Head of caudate nucleus (tissue), 42 donors: ENCODE measurements at places on chromosomes 6 and 20.
A peak's percentile ranks its signal among the peaks of the same experiment; 100 is the strongest.

GRCh38 chr6:150566486-150566885 is 33.2 kb upstream of the PLEKHG1 start:
- DNase-seq = no peak

GRCh38 chr6:96022225-96022624 is 6.5 kb downstream of the FUT9 start:
- DNase-seq = no peak

DNA sequence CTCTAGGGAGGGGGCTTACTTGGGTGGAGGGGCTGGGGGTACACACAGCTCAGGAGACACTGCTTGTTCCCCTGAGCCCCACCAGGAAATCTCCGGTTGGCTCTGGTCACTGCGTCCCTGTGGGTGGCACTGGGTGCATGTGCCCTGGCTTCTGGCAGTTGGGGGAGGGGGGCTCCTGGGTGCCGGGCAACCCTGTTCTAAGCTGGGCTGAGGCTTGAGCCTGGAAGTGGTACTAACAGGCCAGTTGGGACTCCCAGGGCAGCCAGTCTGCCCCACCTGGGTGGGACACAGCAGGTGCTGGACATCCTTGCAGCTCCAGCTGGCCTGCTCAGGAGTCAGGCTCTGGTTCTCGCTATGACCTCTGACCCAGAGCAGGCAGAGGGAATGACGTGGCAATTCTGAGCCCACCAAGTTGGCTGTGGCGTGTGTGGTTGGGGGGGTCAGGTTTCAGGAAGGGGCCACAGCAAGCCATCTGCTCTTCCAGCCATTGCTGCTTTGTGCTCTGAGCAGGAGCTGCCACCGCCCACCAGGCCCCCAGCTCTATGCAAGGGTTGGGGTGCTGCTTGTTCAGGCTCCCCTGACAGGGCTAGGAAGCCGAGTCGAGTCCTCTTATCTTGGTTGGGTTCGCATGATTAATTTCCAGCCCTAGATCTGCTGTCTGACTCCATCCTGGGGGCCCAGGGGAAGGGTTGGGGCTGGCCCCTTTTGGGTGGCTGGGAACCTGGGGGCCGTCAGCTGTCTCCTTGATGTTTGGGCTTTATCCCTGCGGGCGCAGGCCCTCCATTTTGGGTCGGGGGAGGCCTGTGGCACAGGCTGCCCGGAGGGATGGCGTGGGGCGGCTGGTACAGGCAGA is 590 bp downstream of the C20orf204 start:
- DNase-seq = no peak

- peak; percentile 59 for DNase-seq
Measured at GRCh38 chr6:148746363-148747144, at the start of gene UST. UST (plus strand) TSS chr6:148747030; CDS start chr6:148747431, 401 bp downstream.

DNA sequence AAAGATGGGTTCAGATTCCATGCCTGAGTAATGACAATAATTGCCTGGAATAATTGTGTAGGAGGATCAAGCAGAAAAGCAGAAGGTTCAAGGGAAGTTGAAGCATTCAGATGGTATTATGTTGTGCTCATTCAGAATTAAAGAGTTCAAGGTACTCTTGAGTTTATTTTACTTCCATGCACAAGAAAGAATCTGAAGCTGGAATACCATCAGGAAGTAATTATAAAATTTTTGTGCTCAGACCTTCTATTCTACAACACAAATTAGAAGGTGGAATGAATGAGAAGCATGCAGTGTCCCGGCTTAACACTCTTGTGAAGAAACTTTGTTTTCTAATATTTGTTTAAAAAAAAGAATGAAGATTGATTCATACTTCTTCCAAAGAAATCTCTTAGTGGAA is 139.4 kb upstream of the ENPP5 start:
- DNase-seq = no peak

DNA sequence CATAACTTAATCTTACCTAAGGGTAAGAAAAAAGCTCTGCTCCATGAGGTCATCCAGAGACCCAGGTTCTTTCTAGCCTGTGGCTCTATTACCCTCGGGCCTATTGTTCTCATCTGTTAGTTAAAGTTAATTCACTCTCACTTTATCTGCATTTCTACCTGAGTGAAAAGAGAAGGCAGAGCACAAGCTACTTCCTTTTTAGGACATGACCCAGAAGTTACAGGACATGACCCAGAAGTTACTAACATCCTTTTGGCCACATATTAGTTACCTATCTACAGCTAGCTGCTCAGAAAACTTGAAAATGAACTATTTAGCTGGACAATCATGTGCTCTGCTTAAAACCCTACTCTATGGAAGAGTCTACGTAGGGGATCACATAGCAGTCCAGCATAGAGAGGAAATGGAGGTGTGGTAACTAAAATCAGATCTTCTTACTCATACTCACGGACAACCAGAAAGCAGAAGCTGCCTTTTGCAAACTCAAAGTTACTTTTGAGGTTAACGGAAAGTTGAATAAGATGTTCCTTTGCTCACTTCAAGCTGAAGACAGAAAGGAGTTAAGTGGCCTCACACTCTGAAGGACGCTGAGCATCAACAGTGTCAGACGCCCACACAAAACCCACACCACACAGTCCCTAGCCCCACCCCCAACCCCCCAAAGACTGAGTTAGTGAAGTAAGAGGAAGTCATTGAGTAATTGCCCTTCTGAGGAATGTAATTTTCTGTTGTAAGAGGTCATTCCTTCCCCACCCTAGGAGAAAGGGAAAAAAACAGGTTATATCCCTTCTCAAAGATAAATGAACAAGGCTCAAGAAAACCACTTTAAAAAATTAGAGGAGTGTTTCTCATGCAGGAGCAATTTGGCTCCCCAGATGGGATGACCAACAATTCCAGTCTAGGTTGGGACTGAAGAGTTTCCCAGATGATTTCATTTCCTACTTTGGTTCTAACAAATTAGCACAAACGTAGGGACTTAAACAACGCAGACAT is 45.9 kb upstream of the TAB2 start:
- no peak for DNase-seq

DNA sequence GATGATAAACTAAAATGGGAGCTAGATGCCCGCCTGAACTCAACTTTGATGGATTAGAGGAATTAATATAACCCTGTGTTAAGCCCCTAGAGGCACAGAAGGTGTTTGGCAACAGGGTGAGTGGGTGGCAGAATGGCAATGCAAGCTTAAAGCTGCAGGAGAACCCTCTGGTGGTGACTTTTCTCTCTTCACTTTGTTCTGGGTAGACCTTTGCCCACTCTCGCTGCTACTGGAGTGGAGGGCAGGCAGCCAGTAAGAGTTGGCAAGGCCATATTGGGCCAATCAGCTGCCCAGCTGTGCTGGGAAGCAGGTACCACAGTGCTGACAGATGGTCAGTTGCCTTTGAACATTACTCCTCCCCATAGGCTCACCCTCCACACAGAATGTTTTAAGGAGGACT is 468.2 kb downstream of the MMUT start:
- no peak for DNase-seq

- DNase-seq = peak; percentile 73
Measured at GRCh38 chr6:33419580-33420490, at the start of gene SYNGAP1. SYNGAP1 (plus strand) TSS chr6:33420065; CDS start chr6:33420265, 200 bp downstream.

DNA sequence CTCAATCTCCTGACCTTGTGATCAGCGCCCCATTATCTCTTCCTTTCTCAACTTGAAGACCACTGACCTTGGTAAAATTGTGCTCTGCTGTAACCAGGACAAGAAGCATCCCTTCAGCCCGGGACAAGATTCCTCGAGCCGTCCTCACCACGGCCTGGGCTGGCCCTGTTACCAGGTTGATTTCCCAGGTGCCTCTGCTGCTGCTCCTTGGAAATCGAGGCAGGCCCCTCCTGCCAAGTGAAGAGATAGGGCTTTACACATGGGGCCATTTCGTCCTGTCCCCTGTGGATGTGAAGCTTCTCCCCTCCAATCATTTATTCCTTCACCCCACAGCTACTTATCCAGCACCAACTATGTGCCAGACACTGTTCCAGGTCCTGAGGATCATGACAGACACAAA is 21.5 kb downstream of the RAB44 start:
- no peak for DNase-seq

DNA sequence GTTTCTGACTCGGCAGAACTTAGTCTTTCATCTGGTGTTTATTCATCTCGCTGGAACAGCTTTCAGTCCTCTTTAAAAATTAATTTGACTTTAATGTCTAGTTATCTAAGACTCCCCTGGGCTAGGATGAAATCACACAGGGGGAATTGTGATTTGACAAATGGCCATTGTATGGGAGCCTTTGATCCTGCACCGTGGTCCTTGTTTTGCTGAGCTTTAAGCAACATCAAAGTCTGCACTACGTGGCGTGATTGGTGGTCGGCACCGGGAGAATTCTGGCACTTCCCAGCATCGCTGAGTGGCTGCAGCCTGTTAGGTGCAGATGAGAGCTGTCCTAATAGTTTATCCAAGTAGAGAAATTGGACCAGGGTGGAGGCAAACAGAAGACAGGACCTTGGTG is 146.9 kb downstream of the TBC1D7 start:
- DNase-seq = no peak

- DNase-seq = no peak
Measured at GRCh38 chr6:25660512-25660911, 8.5 kb downstream of the SCGN start.

DNA sequence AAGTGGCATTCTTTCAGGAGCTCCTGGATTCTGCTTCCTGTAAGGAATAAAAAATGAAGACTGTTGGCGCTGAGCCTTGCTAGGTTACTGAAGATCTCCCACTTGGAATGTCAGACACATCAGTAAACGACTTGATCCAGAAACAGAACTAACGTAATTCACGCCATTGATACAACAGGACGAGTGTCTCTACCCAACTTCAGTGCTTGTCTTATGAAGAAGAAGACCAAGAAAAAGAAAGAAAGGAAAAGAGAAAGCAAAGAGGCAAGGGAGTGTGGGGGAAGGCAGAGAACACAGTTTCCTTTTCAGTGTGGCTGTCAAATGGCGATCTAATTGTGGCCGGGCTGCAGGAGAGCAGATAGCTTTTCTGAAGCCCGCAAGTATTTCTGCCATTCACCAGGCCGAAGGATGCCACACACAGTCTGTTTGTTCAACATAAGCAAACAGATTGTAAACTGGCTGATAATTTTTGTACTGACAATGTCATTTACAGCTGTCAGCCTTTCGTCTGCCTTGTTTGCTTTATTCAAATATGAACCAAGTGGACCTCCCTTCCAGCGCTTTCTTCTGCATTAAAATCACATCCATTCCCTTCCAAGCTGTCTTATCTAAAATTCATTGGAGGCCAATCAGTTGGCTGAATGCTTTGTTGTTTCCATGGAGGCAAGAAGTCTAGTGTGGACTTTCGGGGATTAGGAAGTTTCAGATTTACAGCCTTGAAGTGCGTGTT is 180.6 kb downstream of the FOXA2 start:
- no peak for DNase-seq

GRCh38 chr6:43497129-43497396 is 13.1 kb downstream of the LRRC73 start:
- no peak for DNase-seq

DNA sequence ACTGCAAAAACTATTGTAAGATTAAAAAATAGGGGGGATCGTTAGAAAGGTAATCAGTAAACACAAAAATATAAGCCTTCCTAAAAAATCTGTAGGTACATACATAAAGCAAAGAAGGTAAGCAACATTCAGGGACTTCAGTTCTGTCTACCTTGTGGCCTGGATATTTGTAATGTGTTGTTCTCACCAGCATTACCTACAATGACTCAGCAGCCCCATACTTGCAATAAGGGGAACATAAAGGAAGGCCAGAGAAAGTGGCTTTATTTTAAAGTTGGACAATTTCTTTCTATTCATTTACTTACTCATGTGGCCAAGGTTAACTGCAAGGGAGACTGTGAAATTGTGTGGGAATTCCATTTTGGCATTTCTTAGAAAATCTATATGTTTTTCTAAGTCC is 277.2 kb upstream of the PREP start:
- DNase-seq = no peak

GRCh38 chr20:44747166-44748004 is 1.7 kb downstream of the KCNK15 start:
- peak; percentile 85 for DNase-seq

- DNase-seq = no peak
Measured at GRCh38 chr6:16228709-16229665, 9.4 kb upstream of the GMPR start.

GRCh38 chr6:111087106-111087835 is at the start of gene SLC16A10:
SLC16A10 (plus strand) TSS chr6:111087503; CDS start chr6:111087753, 250 bp downstream.
- DNase-seq = peak; percentile 65

DNA sequence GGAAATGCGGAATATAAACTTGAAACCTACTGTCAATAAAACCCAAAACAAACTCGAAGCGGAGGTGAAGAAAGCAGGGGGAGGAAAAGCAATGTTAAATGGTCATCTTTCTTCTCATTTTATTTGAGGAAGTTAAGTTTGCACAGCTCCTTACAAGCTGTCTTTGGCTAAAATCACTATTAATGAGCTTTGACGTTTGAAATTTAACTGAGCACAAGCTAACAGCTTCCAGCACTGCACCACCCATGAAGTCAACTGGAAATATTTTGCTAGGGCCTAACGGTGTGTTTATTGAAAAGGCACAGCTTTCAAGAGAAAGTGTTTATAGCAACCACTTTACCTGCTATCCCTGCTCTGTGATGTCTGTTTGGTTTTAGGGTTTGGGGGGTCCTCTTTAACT is 103.8 kb downstream of the PKHD1 start:
- DNase-seq = no peak

GRCh38 chr6:147684906-147685305 is 176.4 kb downstream of the SAMD5 start:
- no peak for DNase-seq

DNA sequence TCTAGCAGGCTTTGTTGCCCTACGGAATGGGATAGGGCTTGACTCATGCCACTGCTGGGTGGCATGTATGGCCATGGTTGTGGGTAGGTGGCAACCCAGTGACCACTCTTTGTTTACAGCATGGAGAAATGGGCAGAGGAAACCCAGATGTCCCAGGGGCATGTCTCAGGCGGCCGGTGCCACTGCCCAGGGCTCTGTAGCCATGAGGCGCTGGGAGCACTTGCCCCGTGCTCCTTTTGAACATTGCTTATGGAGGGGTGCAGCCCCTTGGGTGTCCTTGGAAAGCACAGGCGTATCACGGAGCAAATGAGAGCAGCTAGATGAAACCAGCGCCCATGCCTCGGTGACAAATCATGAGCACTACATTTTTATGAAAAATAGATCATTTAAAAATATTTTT is 212.5 kb upstream of the ECI2 start:
- no peak for DNase-seq
